Head of caudate nucleus (tissue), 42 donors: ENCODE measurements at places on chromosomes 11 and 22.
A peak's percentile ranks its signal among the peaks of the same experiment; 100 is the strongest.

GRCh38 chr11:63687845-63688244 lies 6.5 kb downstream of the RTN3 start:
- no peak for DNase-seq

DNA sequence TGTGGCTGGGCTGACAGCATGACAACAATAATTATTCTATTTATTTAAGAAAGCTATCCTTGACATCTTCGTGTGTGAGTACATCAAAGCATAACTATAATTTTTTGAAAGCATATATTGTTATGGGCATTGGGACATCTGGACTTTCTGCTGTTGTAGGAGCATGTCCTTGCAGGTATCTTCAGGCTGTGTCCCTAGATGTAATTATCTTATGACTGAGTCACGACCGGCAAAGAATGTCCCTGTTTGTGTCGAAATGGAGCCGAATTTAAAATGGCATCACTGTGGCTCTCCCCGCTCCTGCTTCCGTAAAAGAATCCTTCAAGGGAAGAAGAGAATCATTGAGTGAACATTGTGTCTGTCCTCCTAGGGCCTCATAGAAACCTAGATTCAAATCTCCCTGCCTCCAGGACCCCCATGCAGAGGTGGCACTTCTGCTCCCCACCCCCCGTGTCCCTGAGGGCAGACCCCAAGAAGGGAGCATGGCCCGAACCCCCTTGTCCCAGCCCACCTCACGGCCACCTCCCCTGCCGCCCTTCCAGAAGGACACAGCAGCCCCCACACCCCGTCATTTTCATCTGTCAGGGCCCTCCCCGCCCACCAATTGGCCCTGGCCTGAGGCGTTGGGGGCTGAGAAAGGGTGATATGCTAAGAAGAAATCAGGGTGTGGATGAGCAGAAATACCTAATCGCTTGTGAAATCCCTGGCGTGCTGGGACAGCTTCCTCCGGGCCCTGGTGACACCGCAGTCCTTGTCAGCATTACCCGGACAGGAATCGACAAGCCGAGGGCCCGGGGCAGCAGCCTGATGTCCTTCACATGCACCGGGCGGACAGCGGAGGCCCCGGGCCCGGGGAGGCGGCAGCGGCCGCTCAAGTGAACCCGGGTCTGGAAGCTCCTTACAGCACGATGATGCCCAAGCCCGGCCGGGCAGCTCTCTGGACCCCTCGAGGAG lies 48.6 kb upstream of the SLC22A12 start:
- no peak for DNase-seq

GRCh38 chr11:72433455-72434036 lies 785 bp downstream of the CLPB start:
- no peak for DNase-seq

GRCh38 chr11:11141065-11141464 lies 212.0 kb downstream of the CSNK2A3 start:
- no peak for DNase-seq

DNA sequence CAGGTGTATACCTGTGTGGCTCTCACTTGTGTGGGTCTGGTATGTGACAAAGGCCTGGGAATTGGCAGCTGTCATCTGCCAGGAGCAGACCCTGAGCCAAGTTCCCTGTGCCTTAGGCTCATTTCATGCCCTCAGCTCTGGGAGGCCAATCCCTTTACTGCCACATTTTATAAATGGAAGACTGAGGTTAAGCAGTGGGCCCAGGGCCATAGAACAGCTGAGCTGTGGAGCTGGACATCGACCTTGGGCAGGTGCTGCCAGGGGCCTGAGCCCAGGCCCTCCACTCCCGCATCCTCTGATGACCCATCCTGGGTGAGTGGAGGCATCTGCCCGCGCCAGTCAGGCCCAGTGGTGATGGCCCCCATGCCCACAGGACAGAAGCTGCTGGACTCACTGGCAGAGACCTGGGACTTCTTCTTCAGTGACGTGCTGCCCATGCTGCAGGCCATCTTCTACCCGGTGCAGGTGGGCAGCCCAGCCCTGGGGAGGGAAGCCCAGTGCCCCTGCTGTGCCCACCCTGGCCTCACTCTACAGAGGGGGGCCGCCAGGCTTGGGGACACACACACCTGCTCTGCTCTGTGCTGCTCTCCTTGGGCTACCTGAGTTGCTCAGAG lies 20.9 kb upstream of the ARHGAP8 start:
- DNase-seq = no peak

- no peak for DNase-seq
Observed at GRCh38 chr11:15772981-15773380, 583.4 kb downstream of the SOX6 start.

DNA sequence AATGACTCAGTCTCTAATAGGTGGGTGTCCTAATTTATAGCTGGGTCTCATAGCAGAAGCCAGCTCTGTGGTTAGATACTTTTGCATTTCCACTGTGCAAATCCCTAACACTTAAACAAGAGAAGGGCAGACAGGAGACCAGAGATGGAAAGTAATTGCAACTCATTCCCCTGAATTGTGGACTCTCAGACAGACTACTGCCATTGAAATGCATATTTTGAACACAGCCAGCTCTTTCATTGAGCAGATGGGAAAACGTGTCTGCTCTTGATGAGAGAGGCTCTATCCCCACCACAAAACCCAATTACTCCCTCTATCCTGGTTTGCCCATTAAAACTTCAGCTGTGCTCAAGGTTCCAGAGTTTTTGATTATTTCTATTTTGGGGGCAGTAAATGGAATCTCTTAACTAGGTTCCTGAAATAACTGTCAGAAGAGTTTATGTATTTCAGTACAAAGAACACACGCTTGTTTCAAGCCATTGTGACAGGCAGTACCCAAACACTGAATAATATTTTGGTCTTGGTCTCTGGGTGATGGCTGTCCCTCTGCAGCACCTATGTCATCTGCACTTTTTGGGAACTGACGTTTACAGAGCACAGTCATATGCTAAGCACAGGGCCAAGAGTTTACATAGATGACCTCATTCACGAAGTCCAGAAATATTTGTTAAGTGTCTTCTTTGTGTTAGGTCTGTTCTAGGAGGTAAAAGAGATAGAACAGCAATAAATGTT lies 41.7 kb downstream of the FAM227A start:
- no peak for DNase-seq

DNA sequence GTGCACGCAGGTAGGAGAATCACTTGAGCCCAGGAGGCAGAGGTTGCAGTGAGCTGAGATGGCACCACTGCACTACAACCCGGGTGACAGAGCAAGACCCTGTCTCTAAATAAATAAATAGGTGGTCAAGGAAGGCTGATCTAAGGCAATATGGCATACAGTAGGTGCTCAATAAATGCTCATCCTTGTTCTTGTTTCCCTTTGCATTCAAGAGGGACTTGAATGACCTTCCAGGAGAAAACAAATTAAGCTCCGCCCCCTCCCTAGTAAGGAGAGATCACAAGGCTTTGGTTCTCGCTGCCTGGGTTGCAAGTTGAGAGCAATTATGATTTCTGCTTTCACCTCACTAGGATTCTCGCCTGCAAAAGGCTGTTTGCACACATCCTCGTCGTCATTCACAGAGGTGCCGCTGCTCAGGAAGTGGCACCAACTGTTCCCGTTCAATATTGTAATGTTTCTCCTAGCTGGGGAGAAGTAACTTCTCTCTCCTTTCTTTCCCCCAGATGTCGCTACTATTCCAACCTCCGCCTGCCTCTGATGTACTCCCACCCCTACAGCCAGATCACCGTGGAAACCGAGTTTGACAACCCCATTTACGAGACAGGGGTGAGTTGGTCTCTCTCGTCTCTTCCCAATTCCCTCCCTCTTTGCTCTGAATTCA lies 51.8 kb upstream of the ASPHD2 start:
- peak; percentile 19 for DNase-seq

DNA sequence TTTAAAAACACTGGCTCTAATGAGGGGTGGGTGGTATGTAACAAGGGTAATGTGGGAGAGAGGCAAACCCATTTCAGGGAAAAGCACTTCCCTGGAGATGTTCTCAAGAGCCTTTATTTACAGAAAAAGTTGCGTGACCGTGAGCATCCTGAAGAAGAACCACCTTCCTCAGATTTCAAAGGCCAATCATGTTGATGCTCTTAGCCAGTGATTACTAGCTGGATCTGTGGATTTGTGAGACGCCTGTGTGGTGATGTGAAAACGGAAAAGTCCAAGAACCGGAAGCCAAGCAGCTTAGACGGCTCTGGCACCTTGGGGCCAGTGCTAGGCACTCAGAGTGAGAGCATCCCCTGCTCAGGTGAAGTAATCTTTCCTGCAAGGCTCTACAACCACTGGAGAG lies 12.6 kb upstream of the UBASH3B start:
- no peak for DNase-seq

DNA sequence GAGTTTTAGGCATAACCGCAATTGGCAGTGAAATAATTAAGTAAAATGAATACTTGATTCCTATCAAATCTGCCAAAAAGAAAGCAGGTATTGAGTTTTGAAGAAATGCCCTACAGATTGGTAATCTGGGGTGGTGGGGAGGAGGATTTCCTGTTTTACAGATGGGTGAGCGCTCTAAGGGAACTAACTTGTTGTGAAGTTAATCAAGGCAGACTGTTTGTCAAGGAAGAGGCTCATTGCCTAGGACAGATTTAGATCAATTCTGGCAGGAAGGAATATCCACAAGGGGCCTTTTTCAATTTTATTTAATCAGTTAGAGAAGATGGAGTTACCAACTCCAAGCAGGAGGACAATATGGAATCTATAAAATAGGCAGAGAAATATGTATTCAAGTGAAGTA lies 271.5 kb upstream of the CCDC90B start:
- no peak for DNase-seq

DNA sequence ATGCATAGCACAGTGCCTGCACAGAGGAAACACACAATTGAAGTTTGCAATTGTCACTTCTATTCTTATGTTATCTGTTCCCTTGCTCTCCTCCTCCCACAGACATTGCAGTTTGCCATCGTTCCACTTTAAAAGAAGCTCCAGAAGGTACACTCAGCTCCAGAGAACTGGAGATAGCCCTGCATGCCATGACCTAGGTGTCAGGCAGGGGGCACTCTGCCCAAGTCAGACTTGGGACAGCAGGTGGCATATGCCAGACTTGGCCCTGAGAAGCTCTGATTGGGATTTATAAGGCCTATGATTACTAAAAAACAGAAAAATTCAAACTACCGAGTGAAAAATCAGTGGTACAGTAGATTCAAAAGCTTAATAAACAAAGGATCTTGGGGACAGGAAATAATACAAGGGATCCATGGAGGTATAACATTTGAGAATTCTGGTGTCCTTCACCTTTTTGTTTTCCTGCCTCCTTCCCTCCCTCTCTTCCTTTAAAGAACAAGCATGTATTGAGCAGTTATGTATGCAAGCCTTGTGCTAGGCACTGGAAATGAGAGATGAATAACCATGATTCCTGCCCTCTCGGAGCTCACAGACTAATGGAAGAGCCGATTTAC lies 40.0 kb downstream of the TENM4 start:
- DNase-seq = peak; percentile 39
